ENCODE measurements at places on chromosomes 7 and 10.

GRCh38 chr10:9707216-9707615 lies 1310.5 kb upstream of the CELF2 start:
- no peak for DNase-seq

- DNase-seq: no peak
Measured at GRCh38 chr7:111871283-111871682, 309.0 kb upstream of the IMMP2L start.

GRCh38 chr7:10122551-10123100 lies 851.0 kb upstream of the PHF14 start:
- no peak for DNase-seq

DNA sequence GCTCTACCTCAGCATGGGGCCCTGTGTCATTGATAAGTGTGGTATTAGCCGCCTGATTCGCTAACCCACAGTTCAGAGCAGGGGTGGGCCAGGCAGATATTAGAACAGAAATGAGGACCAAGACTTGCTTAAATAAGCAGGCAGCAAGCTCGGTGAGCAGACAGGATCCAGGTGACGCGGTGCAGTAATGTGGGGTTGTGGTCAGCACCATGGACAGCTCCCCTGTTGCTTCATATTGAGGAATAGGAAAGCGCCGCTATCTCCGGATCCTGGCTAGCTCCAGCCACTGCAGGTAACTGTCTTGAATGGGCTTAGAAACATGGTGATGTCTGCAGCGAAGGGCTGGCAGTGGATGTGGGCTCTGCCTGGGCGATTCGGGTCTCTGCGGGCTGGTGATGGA lies 51.3 kb upstream of the GPR26 start:
- no peak for DNase-seq

GRCh38 chr7:75988568-75989499 lies 5.6 kb downstream of the TMEM120A start:
- DNase-seq: no peak

DNA sequence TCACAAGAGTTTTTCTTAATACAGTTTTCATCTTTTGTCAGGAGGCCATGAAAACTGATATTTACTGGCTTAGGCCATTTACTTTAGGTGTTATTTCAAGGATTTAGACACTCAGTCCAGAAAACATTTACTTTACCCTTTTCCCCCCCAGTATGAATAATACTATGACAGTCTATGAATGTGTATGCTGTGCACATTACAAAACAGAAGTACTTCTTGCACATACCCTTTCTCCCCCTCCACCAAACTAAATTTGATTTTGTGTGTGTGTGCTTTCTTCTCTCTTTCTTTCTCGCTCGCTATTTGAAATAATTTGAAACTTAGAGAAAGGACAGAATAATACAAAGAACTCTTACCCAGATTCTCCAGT lies 41.3 kb downstream of the RBM33 start:
- no peak for DNase-seq

DNA sequence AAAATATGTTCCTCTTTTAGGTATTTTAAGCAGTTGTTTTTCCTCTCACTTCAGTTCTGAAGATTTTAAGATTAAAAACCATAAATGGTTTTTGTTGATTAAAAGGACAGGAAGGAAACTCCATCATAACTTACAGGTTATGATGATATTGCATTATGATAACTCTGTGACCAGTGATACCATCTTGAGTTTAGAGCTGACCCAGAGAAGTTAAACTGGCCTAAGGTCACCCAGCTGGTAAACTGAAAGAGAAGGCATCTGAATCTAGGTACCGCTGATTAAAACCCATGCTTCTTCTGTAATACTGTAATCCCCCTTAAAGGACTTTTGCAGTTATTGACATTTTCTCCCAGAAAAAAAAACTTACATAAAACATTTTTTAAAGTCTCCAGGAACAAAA lies 29.6 kb downstream of the LOXL4 start:
- DNase-seq: no peak

DNA sequence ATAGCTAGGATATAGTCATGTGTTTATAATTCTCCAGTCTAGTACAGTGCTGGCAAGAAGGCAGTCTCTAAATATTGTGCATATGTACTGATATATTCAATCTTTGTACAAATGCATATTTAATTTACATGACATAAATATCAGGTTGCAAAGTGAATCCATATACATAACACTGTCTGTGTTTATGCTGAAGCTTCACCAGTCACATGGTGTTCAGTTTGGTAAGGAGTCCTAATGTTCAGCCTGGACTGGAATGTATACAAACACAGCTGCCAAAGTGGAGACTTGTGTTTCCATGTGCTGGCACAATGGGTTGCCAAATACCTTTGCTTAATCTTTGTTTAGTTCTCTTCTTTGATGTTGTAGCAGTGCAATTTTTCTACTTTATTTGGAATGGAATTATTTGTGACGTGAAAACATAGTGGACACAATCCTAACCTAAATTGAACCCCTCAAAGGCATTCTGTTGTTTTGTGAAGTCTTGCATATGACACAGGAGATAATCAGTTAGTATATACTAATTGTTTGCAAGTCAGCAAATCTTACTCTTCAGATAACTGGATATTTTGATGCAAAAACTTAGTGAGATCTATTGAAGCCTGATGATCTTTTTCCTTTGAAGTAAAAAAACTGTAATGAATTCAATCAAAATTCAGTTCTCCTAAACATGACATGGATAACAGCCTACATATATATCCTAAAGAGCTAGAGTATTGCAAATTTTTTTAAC lies 17.3 kb upstream of the ARL4A start:
- DNase-seq: no peak

DNA sequence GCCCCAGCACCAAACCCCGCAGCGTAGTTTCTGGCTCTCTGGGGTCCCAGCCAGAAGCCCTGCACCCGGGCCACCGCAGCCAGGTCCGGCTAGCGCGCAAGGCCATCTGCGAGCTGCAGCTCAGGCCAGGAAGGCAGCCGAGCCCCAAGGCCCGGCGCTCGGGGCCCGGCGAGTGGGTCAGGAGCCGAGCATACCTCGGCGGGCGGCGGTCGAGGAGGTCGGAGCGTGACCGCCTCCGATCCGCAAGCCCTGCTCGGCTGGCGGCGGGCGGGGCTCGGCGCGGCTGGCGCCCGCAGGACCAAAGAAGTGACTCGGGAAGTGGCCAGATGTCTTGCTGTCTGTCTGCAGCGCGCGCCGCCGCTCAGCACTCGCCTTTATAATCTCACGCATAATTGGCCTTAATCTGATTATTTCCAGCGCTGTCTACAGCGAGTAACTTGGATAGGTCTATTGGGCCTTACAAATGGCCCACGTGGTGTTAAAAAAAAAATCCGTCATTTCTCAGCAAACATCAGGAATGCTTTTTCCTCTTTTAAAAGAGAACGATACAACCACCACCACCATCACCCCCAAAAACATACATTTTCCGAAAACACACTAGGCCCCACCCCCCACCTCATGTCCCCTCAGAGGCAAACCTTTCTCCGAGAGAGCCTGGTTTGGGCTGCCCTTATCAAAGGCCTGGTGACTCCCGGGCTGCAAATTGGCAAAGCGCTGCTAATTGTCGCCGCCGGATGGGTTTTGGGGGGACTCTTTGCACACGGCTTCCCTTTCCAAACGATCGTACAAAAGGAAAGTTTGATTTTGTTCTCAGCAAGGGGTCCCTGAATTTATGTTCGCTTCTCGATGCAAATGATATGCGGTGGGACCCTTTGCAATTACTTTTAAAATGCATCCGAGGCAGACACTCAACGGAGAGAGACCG lies at the start of gene DRGX:
DRGX (minus strand) TSS at position 349 of the 925 bp plus-strand sequence. CDS start 649 bp downstream, outside the sequence.
- no peak for DNase-seq

DNA sequence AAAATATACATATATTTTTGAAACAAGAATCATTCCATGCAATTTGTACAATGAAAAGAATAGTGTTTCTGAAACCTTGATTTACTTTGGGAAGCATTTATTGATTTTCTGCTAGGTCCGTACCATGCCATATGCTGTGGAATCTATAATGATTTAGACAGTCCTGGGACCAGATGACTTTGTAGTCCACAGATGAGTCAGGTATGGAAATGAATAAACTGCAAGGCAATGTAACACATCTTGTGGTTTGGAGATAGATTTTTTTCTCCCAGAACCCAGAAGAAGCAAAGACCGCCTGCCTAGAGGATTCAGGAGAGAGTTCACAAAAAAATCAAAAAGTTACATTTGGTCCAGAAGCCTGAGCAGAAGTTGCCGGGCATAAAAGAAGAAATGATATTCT lies 190.4 kb downstream of the GPR37 start:
- DNase-seq: no peak

DNA sequence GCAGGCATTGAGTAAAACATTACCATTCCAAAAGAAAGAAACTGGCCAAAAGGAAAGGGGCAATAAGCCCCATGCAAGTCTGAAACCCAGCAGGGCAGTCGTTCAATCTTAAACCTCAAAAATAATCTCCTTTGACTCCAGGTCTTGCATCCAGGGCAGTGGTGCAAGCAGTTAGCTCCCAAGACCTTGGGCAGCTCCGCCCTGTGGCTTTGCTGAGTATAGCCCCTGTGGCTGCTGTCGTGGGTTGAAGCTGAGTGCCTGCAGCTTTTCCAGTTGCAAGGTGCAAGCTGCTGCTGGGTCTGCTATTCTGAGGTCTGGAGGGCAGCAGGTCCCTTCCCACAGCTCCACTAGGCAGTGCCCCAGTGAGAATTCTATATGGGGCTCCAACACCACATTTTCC lies 580.1 kb upstream of the AUTS2 start:
- no peak for DNase-seq

- no peak for DNase-seq
Measured at GRCh38 chr7:19080093-19080492, 37.3 kb downstream of the TWIST1 start.

DNA sequence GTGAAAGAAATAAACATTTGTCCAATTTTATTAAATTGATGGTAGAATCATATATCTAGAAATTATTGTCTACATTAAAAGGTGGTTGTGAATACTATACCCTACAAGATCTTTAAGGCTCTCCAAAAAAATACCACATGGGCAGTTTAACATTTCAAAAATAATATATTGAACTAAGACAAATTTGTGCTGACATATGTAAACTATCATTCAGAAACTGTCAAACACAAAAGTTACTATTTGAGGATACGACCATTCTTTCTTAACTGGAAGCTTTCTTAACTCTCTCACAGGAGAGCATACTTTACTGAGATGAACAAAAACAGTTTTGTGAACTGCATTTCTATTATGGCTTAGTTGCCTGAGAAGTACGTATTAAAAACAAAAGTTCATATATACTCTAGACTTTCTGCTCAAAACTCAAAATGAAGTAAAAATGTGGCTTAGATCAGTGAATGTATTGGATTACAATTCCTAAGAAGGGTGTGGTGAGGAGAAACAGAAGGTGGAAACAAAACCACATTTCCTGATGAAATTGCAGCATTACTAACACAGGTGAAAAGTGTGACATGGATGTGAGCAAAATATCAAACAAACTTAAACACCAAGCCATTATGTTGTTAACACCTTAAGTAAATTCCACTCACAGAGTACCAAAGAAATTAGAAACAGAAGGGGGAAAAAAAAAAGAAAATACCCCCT lies 138.5 kb downstream of the SEMA3A start:
- DNase-seq: no peak

DNA sequence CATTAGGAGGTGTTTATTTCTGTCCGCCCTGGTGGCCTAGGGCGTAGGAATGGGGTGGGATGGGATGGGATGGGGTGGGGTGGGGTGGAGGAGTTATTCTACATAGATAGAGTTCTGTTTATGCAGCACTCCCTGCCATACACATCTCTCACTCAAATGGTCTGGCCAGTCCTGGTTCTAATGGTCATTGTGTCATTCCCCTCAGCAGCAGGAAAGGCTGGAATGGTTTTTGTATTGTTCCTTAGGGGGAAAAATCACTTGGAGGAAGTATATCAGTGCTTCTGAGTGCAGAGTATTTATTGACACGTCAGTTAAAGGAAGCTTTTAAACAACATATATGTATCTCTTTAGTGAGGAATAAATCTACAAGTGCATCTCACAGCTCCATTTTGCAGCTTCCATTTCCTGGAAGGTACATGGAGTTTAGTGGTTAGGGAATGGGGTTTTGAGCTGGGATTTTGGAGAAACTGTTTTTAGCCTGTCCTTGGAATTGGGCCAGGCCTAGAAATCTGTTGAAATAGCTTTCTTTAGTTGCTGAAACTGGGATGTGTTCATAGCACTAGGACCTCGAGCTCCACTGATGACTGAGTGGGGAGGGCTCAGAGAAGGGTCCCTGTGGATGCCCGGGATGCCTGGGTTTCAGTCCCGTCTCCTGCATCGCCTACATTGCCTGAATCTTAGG lies 8.3 kb downstream of the TSPAN14 start:
- DNase-seq: no peak

DNA sequence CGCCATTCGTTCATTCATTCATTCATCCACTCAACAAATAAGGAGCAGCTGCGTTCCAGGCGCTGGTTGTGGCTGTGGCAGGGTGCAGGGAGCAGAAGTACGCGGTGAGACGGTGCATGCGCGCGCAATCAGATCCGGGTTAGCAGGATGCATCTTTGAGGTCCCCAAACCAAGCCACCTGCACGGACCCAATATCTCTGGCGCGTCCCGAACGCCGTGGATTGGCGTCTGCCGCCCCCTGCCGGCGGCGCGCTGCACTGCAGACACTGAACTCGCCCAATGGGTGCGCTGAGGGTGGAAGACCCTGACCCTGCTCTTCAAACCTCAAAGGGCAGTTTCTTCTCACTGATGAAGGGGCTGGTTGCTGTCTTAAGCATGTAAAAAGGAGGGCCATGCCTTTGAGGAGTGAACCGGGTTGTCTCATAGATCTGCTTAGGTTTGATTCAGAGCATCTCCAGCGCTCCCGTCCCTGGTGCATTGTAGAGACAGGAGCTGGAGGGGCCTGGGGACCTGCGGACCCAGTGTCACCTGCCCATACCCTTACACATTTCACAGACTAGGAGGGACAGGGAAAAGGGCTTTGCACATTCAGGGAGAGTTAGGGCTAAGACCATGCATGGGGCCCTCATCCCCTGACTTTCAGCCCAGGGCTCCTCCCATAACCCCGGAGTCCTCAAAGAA lies 102.5 kb downstream of the RAMP3 start:
- peak; percentile 49 for DNase-seq

DNA sequence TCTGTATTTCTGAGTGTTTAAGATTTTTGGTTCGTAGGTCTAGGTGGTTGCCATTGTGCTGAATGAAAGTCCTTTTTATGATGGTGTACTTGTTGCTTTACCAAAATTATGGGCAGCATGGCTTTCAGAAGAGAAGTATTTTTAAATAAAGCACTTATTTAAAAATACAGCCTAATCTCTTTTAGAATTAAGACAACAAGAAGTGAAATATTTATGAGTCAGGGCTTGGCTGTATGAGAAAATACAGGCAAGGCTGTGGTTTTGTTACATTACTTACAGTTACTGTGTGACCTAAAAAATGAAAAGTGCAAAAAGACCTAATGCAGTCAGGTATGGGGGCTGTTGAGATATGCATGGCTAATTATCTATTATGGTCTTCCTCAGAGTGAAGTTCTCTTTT lies 185.2 kb upstream of the PPP1R3A start:
- no peak for DNase-seq

DNA sequence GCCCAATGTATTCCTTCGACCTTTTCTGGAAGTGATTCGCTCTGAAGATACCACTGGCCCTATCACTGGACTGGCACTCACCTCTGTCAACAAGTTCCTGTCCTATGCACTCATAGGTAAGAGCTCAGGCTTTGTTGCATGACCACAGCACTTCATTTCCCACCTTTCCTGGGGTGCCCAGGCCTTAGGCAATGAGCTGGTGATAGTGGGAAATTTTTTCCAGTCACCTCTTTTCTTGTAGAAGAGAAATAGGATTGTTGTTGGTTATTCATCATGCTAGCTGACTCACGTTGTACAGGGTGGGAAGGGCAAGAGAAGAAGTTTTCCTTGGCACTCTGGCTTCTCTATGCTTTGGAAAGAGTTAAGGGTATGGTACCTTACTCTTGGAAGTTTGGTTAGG lies 51.4 kb upstream of the NFKB2 start:
- no peak for DNase-seq

GRCh38 chr10:51397695-51398094 lies 301.7 kb downstream of the CSTF2T start:
- no peak for DNase-seq

GRCh38 chr10:126640401-126640800 lies 30.1 kb downstream of the C10orf90 start:
- DNase-seq: no peak
